ENCODE measurements at places on chromosomes 1 and 21.

- DNase-seq: no peak
Measured at GRCh38 chr1:201740670-201741111, 88.3 kb upstream of the IPO9 start.

DNA sequence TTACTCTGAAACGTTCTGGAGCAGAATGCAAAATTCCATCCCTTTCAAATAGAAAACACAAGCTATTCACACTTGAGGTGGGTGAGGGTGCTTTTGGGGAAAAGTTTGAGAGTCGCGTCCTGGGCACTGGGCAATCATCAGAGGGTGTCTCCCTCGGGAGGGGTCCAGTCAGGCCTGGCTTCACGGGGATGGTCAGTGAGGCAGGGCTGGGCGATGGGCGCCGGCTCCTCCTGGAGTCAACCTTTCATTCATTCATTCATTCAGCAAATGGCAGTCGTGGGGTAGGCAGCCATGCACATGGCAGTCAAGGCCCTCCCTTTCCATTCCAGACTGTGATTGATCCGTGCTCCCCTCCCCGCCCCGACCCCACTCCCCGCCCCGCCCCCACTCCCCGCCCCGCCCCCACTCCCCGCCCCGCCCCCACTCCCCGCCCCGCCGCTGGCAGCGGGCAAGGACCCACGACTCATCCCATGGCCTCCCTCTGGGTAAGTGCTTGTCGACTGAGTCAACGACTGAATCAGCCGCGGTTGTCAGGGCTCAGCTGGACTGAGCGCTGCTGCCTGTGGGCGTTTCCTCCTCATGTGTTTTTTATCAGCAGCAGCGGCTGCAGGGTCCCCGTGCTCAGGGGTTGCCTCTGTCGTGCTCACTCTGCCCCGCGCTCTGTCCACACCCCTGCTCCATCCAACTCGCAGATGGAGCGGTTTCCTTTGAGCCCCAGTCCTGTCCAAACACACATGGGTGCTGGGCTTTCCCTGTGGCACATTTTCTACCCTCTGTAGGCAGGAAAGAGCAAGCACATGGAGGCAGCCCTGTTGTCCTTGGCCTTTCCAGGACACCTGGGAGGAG is 12.5 kb upstream of the SPSB1 start:
- DNase-seq: peak; percentile 86

GRCh38 chr1:101314244-101314643 is 77.4 kb downstream of the S1PR1 start:
- peak; percentile 87 for DNase-seq

- DNase-seq: no peak
Measured at GRCh38 chr1:66035616-66036245, 243.0 kb downstream of the PDE4B start.

DNA sequence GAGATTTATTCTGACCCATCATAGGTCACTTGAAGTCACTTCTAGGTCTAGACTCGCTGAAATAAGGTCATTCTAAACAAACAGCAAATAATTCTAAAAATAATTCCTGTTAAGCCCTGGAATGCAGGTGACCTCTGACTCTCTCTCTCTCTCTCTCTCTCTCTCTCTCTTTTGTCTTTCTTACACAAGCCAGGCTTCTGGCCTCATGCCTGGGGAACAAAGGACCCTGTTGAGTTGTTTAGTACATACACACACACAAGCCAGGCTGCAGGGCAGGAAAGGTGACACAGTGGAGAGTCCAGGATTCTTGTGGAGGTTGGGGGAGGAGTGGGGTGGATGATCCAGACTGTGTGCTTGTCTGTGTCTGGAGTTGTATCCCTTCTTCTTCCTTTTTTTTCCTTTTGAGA is 4.0 kb upstream of the MEX3A start:
- no peak for DNase-seq

DNA sequence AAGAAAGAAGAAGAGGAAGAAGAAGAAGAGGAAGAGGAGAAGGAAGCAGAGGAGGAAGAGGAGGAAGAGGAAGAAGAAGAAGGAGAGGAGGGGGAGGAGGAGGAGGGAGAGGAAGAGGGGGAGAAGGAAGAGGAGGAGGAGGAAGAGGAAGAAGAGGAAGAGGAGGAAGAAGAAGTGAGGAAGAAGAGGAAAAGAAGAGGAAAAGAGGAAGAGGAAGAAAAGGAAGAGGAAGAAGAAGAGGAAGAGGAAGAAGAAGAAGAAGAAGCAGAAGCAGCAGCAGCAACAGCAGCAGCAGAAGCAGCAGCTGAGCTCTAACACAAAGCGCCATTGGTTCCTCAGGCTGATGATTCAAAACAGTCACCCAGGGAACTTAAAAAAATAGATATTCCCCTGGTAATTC is 34.0 kb downstream of the DNAI4 start:
- no peak for DNase-seq

GRCh38 chr1:30806381-30807317 is 49.1 kb upstream of the LAPTM5 start:
- no peak for DNase-seq

DNA sequence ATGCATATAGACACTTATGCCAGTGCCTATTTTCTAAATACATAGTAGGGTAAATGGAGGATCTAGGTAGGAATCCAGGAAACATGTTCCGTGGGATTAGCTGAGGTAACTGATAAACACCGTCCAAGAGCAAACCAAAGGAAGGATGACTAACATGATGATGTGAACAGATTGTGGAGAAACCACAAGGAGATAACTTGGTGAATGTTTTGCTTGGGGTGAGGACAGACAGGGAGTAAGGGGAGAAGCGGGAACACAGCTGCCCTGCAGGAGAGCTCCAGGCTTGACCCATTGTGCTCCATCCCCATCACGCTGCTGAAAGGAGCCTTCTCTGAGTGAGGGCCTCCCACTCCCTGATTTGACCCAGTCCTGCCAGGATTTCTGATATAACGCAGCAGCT is 87.0 kb upstream of the ZC3H11B start:
- peak; percentile 71 for DNase-seq

- DNase-seq: no peak
Measured at GRCh38 chr1:215003686-215004085, 78.9 kb upstream of the KCNK2 start.

GRCh38 chr1:81714636-81715035 is 86.1 kb upstream of the ADGRL2 start:
- no peak for DNase-seq
